Adrenal gland (tissue), 19 donors: ENCODE measurements at places on chromosomes 6 and 20. TPM values are rescaled to one million over a fixed set of nuclear protein-coding genes. Genes with fewer than 3 reads are reported as not detected.

Gene ZFAND3
- polyA plus RNA-seq = 163 TPM

Gene C2
- polyA plus RNA-seq = 19.0 TPM

Gene C4B
- 1,852 TPM for polyA plus RNA-seq

DNA sequence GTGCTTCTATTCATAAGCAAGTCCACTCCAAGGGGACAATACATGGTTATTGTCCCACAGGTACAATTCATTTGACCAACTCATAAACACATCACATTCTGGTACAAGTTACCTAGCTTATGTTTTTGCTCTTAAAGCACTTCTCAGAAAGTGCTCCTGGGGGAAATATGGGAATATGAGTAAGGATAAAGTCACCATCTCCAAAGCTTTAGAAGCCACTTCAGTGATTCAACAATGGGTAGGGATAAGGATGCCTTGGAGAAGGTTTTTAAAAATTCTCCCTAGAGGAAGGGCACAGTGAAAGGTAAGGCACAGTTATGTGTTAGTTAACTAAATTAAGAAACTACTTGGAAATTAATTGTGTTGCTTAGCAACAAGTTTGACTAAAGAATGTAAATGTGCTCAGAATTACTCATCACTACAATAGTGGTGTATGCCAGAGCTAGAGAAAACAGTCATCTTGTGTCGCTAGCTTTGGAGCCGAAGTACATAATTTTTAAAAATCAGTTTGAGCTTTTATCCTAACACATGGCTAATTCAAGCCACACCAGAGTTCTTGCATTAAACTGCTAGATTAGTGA is 39.5 kb upstream of the LAMP5 start:
- H3K36me3 ChIP-seq = no peaks in the 10 kb centered on the region
- no peak overlapping the region for H3K27ac ChIP-seq
- H3K4me1 ChIP-seq = no peaks in the 10 kb centered on the region
- no peak for DNase-seq

GRCh38 chr6:104771258-104771832 is 88.4 kb downstream of the HACE1 start:
- no peak for DNase-seq
- no peaks in the 10 kb centered on the region for H3K36me3 ChIP-seq
- no peak overlapping the region for H3K27ac ChIP-seq
- no peaks in the 10 kb centered on the region for H3K27me3 ChIP-seq

DNA sequence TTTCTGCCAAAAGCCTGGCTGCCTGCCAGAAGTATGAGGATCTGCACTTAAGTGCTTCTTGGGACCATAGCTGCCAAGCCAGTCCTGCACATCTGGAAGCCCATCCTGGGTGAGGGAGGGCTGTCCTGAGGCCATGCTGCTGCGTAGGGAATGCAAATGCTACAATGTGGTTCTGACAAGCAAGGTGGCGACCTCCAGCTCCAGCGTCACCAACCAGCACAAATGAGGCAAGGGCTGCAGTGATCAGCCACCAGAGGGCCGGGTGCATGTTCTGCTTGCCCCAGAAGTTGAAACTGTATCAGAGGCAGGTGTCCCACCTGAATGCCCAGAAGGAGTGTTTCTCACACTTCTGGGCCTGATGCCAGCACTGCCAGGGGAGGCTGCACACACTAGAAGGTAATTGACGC is 99.1 kb upstream of the KCNQ5 start:
- H3K27me3 ChIP-seq = no peaks in the 10 kb centered on the region
- H3K4me1 ChIP-seq = no peaks in the 10 kb centered on the region
- H3K4me3 ChIP-seq = no peak overlapping the region
- no peak for DNase-seq
- no peaks in the 10 kb centered on the region for H3K36me3 ChIP-seq
- no peak overlapping the region for H3K27ac ChIP-seq

- no peak for DNase-seq
- no peak overlapping the region for H3K27ac ChIP-seq
- peaks cover 13% of the 10 kb centered on the region for H3K4me1 ChIP-seq
These were observed 57.8 kb downstream of the LYRM4 start for GRCh38 chr6:5202941-5203340.

DNA sequence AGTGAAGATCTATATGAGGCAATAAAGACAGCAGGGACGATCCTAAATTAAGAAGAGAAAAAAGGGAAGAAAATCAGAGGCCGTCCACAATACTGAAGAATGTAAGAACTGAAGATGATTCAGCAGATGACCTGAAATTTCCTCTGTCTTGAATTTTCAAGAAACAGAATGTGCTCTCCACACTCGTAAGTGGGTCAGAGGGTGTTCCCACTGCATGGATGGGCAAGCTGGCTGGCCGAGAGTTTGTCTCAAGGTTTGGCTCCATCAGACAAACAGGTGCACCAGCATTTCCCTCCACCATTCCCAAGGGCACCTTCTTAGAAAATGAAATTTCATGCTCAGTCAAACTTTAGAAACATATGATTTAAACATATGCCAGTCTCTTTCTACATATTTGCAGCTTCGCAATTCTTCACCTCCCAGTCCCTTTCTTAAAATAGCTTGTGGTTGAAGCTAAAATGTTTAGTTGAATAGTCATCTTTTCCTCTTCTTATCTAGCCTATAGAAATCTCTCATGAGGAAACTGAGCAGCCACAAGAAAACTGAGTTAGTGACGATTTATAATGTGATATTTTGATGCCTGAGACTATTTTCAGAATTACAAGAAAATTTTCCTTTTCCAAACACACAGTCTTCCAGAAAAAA is 576.4 kb downstream of the PRKN start:
- no peaks in the 10 kb centered on the region for H3K4me1 ChIP-seq
- no peak overlapping the region for H3K4me3 ChIP-seq
- DNase-seq = no peak
- no peak overlapping the region for H3K27ac ChIP-seq

GRCh38 chr20:25461786-25462545 is 54.5 kb downstream of the GINS1 start:
- no peak for DNase-seq
- no peaks in the 10 kb centered on the region for H3K27me3 ChIP-seq
- no peak overlapping the region for H3K27ac ChIP-seq
- H3K36me3 ChIP-seq = peaks cover 26% of the 10 kb centered on the region

- no peak overlapping the region for H3K27ac ChIP-seq
- H3K36me3 ChIP-seq = no peaks in the 10 kb centered on the region
- peaks cover 29% of the 10 kb centered on the region for H3K4me1 ChIP-seq
- no peak overlapping the region for H3K4me3 ChIP-seq
- H3K27me3 ChIP-seq = no peaks in the 10 kb centered on the region
- DNase-seq = no peak
These were observed 23.1 kb downstream of the ZNF451 start for GRCh38 chr6:57113105-57113504.

DNA sequence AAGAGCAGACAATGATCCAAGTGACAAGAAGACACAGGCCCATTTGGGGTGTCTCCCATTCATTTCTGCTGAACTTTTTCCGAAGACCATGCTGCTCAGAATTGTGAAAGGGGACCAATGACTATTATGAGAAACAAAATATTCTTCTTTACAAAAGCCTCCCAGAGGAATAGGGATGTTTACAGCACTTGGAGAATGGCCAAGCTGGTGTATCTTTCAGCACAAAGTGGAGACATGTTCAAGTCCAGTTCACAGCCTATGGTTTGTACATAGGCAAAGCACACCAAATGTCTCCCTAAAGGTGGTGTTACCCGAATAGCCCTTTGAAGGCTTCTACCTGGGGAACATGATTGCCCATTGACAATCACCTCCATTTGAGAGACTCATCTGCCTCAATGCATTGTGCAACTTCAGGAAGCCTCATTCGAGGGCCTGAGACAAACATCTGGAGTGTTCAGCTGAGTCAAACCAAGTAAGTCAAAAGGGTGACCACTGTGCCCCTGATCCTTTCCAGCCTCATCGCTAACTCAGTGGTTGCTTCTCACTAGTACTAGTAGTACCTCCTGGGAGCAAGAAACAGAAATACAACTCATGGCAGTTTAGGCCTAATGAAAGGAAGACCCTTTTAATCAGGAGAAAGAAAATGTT is 451.0 kb upstream of the MARCKS start:
- no peaks in the 10 kb centered on the region for H3K4me1 ChIP-seq
- no peaks in the 10 kb centered on the region for H3K27me3 ChIP-seq
- no peak overlapping the region for H3K27ac ChIP-seq
- no peak overlapping the region for H3K4me3 ChIP-seq
- DNase-seq = no peak
- H3K36me3 ChIP-seq = no peaks in the 10 kb centered on the region

DNA sequence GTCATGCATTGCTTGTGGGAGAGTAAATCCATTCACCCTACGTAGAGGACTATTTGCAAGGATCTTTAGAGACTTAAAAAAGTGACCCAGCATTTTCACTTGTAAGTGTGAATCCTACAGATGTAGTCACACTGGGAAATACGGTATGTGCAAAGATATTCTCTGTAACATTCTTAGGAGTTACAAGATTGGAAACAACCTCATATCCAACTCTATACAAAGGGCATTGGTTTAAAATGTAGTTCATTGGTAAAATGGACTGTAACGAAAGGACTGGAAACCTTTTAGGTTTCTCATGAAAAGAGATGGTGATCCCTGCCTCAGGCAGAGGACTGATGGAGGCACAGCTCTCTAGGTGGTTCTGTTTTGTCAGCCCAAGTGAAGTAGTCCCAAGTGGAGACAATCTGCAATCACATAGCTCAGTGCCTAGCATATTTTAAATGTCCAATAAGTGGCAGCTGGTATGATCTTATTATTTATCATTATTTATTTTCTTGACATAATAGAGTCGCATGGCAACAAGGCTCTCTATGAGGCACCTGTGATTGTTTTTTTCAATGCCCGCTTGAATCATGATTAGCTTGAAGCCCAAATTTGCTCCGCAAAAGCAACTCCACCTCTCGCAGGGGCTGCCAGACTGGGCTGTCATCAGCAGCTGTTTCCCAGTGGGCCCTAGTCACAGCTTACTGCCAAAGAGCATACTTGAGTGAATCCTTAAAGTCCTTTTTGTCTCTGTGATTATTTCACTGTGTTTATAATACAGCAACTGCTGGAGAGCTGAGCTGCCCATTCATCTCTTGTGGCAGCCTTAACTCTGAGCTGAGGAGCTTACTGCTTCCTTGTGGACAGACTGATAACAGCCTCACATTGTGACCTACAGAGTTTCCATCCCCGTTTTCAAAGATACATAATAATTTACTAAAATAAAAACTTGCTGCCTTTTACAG is 19.8 kb upstream of the ENPP1 start:
- no peak for DNase-seq
- no peaks in the 10 kb centered on the region for H3K36me3 ChIP-seq
- H3K4me1 ChIP-seq = no peaks in the 10 kb centered on the region
- no peak overlapping the region for H3K27ac ChIP-seq
- no peaks in the 10 kb centered on the region for H3K27me3 ChIP-seq

GRCh38 chr6:40722553-40723258 is 135.5 kb upstream of the LRFN2 start:
- DNase-seq = no peak
- no peak overlapping the region for H3K4me3 ChIP-seq
- H3K4me1 ChIP-seq = no peaks in the 10 kb centered on the region
- no peak overlapping the region for H3K27ac ChIP-seq
- H3K27me3 ChIP-seq = no peaks in the 10 kb centered on the region
